ENCODE measurements at places on chromosomes 11 and 22. TPM values are rescaled to one million over a fixed set of nuclear protein-coding genes. Genes with fewer than 3 reads are reported as not detected.

Gene SLC15A3
- total RNA-seq = 8.7 TPM

Gene ARRB1
- total RNA-seq = 156 TPM

Gene A4GALT
- total RNA-seq = 25.6 TPM

Gene TEX12
- total RNA-seq = not detected

DNA sequence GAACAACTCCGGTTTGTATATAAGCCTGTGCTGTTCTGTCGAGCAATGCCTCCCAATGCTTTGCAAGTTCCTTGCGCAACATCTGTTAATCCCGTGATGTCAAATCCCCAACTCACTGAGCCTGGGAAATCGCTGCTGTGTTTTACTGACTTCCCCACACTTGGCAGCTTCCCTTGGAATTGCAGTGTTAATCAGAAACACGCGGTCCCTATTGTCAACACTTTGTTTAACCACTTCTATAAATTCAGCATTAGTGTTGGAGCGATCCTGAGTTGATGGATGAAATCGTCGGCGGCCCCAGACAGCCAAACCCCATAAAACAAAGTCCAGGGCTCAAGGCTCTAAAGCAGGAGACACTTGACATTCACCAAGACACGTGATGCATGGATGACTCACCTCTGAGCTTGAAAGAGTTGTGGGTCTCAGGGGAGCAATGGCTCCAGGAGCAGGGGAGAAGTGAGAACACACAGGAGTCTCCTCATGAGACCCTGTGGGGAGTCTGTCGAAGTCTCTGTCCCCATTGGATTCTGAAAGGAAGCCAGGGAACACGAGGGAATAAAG is 555.3 kb downstream of the MIAT start:
- DNase-seq = peak; percentile 93

DNA sequence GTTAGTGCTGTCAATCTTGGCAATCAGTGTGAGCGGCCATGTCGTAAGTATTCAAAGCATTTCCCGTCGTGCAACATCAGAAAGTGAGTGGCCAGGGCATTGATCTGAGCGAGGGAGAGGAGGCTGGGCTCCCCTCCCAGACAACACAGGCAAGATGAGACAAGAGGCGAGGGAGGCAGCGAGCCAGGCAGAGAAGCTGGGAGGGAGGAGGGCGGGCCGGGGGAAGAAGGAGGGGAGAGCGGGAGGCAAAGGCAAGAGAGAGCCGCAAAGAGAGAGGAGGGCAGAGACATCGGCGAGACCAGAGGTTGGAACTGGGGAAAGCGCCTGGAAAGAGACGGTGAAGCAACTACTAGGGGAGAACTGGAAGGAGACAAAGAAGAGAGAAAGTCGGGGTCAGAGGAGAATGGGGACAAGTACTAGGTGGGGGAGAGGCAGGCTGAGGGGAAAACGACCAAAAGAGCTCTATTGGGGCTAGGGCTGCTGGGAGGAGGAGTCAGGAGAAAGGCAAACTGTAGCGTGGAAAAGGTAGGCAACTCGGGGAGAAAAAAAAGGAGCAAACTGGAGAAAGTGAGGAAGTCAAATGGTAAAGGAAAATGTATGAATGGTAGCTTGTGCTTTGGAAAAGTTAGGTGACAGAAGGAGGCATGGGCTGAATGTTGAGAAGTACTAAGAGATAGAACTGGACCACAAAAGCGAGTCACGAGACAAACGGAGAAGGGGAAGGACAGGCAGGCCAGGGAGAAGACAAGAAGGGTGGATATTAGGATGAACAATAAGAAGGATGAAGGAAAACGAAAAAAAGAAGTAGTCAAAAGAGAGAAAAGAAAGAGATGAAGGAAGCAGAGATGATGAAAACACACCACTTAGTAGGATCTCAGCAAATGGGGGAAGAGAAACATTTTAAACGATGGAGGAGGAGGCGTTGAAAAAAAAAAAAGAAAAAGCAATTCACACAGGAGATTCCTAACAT is 130.5 kb upstream of the C11orf58 start:
- no peak for DNase-seq

DNA sequence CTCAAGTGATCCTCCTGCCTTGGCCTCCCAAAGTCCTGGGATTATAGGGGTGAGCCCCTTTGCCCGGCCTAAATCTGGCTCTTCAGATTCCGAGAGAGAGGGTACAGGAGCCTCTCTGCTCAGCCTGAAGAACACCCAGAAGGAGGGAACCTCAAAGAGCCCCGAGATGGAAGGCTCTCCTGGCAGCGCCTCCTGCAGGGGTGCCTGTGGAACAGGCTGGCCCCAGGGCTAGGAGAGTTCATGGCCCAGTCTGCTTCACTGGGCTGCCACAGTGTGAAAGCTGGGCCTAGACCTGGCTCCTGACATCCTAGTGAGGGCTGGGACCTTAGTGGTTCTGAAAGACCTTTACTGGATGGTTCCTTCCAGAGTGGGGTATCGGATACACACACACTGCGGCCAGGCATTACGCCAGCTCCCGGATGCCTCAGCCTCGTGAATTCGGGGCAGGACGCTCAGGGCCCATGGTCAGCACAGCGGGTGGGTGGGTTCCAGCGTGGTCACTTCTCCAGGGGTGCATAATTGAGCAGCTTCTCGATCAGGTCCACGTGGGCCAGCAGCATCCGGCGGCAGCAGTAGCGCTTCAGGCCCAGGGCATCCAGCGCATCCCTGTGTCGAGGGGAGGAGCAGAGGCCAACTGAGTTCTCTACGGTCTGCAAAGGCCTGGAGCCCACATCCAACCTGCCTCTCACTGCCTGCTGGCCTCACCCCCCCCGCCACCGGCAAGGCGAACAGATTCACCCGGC is 2.3 kb downstream of the POLR2L start:
- DNase-seq = no peak

- no peak for DNase-seq
These were observed 207.3 kb upstream of the MTNR1B start for GRCh38 chr11:92762121-92762540.

DNA sequence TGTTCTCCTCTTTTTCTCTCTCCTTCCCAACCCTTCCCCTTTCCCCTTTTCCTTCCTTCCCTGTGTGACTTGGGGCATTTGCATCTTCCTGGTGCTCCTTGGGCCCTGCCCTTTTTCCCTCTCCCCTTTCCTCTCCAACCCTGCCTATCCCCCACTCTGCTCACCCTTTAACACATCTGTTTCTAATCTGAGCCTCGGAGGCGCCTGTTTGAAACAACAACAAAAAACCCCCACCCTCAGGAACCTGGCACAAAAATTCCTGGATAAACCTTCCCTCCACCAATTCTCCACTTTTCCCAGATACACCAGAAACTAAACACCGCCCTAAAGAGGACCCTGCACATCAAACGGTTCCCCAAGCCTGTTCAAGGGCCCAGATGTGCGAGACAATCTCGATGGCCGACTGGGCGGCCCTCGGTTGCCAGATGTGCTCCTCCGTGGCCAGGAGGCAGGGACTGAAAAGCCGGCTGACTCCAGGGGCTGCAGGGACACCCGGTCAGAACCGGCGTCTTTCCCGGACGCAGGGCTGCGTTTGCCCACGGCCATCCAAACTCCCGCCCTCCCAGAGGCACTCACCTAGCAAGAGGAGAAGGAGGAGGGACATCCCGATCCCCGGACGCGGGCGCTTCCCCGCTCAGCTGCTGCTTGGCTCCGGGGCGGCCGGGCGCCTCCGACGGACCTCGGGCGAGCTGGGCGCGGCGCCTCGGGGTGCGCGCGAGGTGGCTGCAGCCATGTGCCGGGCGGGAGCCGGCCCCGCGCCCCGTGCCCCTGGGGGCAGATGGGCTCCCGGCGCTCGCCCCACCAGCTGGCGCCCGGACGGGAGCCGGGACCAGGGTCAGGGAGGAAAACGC is 486 bp downstream of the CLMP start:
- no peak for DNase-seq

GRCh38 chr11:1382831-1383607 is 6.7 kb upstream of the BRSK2 start:
- DNase-seq = peak; percentile 15

DNA sequence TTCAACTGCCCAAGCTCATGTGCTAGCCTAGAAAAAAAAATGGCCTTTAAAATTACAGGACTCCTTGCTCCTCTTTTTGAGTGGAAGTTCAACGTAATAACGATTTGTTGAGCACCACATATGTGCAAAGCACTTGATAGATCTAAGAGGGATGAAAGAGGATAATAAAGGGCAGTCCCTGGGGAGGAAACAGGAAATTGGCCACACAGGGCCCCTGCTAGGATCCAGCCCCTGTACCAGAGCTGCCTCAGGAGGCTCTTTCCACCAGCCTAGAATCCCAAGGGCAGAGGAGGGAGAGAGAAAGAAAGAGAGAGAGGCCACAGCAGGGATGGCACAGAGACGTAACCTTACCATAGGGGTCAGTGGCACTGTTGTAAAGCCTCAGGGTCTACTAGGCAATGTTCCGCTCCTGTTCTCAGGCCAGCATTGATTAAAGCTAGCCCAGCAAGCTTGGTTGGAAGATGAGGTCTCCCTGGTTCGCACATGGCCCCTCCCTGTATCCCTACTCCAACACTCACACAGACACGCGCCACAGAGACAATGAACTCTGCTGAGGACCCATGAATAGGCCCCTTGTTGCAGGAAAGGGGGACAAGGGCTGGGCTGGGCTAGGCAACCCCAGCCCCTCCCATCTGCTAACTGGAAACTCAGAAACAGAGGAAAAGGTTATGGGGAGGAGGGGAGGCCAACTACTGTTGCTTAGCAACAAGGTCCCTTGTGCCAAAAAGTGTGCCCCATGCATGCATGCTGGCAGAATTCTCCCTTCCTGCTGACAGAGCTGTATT is at the start of gene TMPRSS5:
Gene TMPRSS5 (minus strand): TSS at position 438 of the 785 bp plus-strand sequence. CDS start 84 bp downstream, at position 354.
- no peak for DNase-seq

GRCh38 chr11:77775936-77776335 is 44.6 kb downstream of the RSF1 start:
- DNase-seq = no peak

DNA sequence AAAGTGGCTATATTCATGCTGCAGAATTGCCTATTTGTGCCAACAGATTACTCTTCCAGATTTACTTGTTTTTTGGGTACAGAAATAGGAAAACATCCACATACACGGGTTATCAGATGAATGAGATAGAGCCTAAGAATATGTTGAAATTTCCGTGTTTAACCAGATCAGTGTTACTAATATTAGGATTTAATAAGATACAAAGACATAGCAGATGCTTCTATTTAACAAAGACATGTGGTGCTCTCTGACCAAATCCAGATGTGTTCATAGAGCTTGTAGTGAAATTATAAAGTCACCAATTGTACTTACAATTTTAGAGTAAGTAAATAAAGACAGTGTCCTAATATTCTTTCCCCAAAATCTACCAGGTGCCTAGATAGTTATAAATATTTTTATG is 208.0 kb downstream of the CASP12 start:
- DNase-seq = no peak

DNA sequence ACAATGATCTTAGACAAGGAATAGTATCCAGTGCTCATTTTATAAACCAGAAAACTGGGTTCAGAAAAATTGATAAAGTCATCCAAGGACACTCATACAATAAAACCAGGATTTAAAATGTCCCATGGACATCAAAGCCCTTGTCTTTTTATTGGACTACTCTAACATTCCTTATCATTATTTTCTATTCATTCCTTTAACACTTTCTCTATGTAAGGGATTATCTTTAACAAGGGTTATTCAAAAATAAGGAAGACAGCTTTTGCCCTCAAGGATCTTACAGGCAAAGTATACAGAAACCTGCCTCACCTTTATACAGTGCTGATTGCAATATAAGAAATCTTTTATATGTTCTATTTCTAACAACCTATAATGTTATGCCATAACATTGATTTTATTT is 790.8 kb downstream of the DLG2 start:
- no peak for DNase-seq
